ENCODE measurements at places on chromosomes 7 and 10. TPM values are rescaled to one million over a fixed set of nuclear protein-coding genes. Genes with fewer than 3 reads are reported as not detected.

Gene SEMA4G
- 4.2 TPM for total RNA-seq

Gene TAS2R3
- 1.2 TPM for total RNA-seq

Gene ZCCHC24
- 11.0 TPM for total RNA-seq

Gene ACTL6B
- not detected for total RNA-seq

Gene SPDYE9
- total RNA-seq: not detected

Gene ABCB1
- total RNA-seq: 0.86 TPM

Gene THSD7A
- total RNA-seq: 0.02 TPM

Data from K562 (cell line).